Peyer's patch (tissue), 4 donors: ENCODE measurements at places on chromosomes 16 and 17.
A peak's percentile ranks its signal among the peaks of the same experiment; 100 is the strongest.

- H3K27me3 ChIP-seq, result no peaks in the 10 kb centered on the region
- H3K4me3 ChIP-seq, result no peak overlapping the region
- H3K27ac ChIP-seq, result no peak overlapping the region
- H3K4me1 ChIP-seq, result no peaks in the 10 kb centered on the region
- H3K36me3 ChIP-seq, result no peaks in the 10 kb centered on the region
Measured at GRCh38 chr17:35377068-35377467, 3.6 kb upstream of the SLFN11 start.

DNA sequence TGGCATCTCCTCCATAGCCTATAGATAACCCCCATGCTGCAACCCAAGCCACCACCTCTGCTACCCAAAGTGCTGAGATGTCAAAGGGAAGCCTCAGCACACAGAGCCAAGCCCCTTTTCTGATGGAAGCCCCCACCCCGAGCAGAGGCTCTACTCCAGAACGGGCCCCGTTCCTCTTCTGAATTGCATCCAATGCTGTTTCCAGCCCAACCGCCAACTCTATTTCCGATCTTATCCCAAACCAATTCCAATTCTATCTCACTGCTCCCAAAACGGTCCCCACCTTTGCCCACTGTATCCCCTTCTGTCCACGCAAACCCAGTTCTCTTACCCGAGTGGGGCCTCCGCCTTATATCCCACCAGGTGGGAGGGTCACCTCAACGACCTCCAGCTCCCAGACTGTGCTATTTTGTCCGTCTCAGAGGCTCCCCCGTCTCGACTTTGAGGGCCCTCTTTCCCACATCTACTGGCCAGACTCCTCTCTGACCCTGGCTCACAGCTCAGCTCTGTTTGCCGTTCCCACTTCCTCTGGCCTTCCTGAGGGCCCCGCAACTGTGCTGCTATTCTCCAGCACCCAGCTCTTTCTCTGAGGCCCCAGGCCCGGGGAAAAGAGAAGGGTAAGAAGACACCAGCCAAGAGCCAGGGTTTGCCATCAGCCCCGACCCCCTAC is 487 bp downstream of the SRL start:
- H3K27ac ChIP-seq, result no peak overlapping the region
- no peak overlapping the region for H3K4me3 ChIP-seq
- DNase-seq, result peak; percentile 34
- H3K4me1 ChIP-seq, result no peaks in the 10 kb centered on the region

GRCh38 chr16:77112746-77113145 is 78.2 kb upstream of the MON1B start:
- no peaks in the 10 kb centered on the region for H3K4me1 ChIP-seq
- DNase-seq, result no peak
- H3K4me3 ChIP-seq, result no peak overlapping the region
- no peak overlapping the region for H3K27ac ChIP-seq

GRCh38 chr16:87250431-87250960 is 66.7 kb downstream of the C16orf95 start:
- H3K36me3 ChIP-seq, result no peaks in the 10 kb centered on the region
- DNase-seq, result no peak
- H3K4me1 ChIP-seq, result no peaks in the 10 kb centered on the region
- H3K4me3 ChIP-seq, result no peak overlapping the region
- H3K27me3 ChIP-seq, result no peaks in the 10 kb centered on the region

- no peaks in the 10 kb centered on the region for H3K36me3 ChIP-seq
- no peak for DNase-seq
- H3K4me3 ChIP-seq, result no peak overlapping the region
- H3K4me1 ChIP-seq, result no peaks in the 10 kb centered on the region
- no peaks in the 10 kb centered on the region for H3K27me3 ChIP-seq
Measured at GRCh38 chr17:10499950-10500349, 18.4 kb downstream of the MYH1 start.

GRCh38 chr17:78785011-78785662 is 3.1 kb upstream of the CYTH1 start:
- DNase-seq, result no peak
- no peak overlapping the region for H3K27ac ChIP-seq
- H3K36me3 ChIP-seq, result no peaks in the 10 kb centered on the region
- no peaks in the 10 kb centered on the region for H3K27me3 ChIP-seq
- H3K4me3 ChIP-seq, result no peak overlapping the region

- no peaks in the 10 kb centered on the region for H3K4me1 ChIP-seq
- H3K27me3 ChIP-seq, result no peaks in the 10 kb centered on the region
Measured at GRCh38 chr17:60656499-60656898, 21.2 kb upstream of the BCAS3 start.

- H3K27me3 ChIP-seq, result no peaks in the 10 kb centered on the region
- no peaks in the 10 kb centered on the region for H3K36me3 ChIP-seq
- H3K4me3 ChIP-seq, result no peak overlapping the region
- no peak overlapping the region for H3K27ac ChIP-seq
- H3K4me1 ChIP-seq, result peaks cover 23% of the 10 kb centered on the region
Measured at GRCh38 chr16:3873482-3874173, 6.9 kb downstream of the CREBBP start.

DNA sequence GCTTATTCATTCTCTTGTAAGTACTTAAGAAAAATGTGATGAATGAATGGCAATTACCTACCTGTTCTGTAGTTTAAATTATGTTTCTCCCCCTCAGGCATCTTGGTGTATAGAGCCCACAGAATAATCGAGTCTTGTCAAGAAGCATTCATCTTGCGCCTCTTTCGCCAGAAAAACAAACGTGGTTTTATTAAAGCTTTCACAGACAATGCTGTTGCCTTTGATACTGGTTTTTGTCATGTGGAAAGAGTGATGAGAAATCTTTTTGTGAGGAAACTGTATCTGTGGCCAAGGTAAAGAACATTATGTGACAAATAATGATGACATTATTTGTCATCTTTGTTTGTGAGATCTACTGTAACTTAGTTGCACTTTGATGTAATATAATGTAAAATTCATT is 6.5 kb downstream of the ERCC4 start:
- H3K36me3 ChIP-seq, result no peaks in the 10 kb centered on the region
- H3K27me3 ChIP-seq, result no peaks in the 10 kb centered on the region
- no peak overlapping the region for H3K27ac ChIP-seq
- DNase-seq, result no peak
- H3K4me1 ChIP-seq, result no peaks in the 10 kb centered on the region
- H3K4me3 ChIP-seq, result no peak overlapping the region

DNA sequence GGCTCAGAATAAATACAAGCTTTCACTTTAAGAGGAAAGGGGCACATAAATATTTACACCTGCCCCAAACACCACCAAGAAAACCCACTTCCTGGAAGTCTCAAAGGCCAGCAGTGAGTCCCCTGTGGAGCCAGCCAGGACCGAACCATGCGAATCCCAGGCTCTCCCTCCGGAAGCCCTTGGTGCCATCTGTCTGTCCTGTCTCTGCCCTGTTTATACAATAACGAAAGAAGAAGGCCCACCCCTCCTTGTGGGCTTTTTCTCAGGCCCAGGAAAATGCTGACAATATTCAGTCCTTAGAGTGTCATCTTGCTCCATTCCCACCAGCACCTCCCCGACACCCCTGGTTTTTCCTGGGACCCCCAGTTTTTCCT is 3.6 kb upstream of the SLC6A4 start:
- no peaks in the 10 kb centered on the region for H3K27me3 ChIP-seq
- H3K4me3 ChIP-seq, result no peak overlapping the region
- no peak for DNase-seq

DNA sequence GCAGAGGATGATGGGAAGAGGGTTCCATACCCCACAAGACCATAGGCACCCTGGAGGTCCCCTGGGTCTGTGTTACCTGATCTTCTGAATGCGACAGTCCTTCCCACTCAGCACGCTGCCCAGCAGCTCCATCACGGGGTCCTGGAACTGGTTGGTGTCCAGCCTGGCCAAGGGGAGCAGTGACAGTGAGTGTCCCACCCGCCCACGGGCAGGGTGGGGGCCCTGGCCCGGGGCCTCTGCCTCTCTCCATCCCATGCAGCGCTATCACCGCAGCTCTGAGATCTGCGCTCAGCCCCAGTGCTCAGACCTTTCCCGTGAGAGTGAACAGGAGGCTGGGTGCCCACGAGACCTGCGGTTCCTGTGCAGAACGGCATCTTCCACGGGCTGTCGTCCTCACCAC is 15.6 kb downstream of the NLRC3 start:
- DNase-seq, result no peak
- no peaks in the 10 kb centered on the region for H3K27me3 ChIP-seq
- no peaks in the 10 kb centered on the region for H3K36me3 ChIP-seq
- no peaks in the 10 kb centered on the region for H3K4me1 ChIP-seq
- no peak overlapping the region for H3K27ac ChIP-seq

- peak overlapping the region; percentile 4 for H3K27ac ChIP-seq
- no peak for DNase-seq
- no peak overlapping the region for H3K4me3 ChIP-seq
- H3K4me1 ChIP-seq, result no peaks in the 10 kb centered on the region
- no peaks in the 10 kb centered on the region for H3K27me3 ChIP-seq
- H3K36me3 ChIP-seq, result no peaks in the 10 kb centered on the region
Measured at GRCh38 chr17:61325382-61326073, 74.1 kb upstream of the TBX2 start.

- H3K4me3 ChIP-seq, result no peak overlapping the region
- no peak for DNase-seq
Measured at GRCh38 chr17:4201226-4201625, 58.2 kb downstream of the CYB5D2 start.

- H3K4me3 ChIP-seq, result no peak overlapping the region
- H3K4me1 ChIP-seq, result peaks cover 12% of the 10 kb centered on the region
- no peaks in the 10 kb centered on the region for H3K36me3 ChIP-seq
- H3K27me3 ChIP-seq, result no peaks in the 10 kb centered on the region
Measured at GRCh38 chr17:3917391-3917931, 1.2 kb upstream of the P2RX1 start.

DNA sequence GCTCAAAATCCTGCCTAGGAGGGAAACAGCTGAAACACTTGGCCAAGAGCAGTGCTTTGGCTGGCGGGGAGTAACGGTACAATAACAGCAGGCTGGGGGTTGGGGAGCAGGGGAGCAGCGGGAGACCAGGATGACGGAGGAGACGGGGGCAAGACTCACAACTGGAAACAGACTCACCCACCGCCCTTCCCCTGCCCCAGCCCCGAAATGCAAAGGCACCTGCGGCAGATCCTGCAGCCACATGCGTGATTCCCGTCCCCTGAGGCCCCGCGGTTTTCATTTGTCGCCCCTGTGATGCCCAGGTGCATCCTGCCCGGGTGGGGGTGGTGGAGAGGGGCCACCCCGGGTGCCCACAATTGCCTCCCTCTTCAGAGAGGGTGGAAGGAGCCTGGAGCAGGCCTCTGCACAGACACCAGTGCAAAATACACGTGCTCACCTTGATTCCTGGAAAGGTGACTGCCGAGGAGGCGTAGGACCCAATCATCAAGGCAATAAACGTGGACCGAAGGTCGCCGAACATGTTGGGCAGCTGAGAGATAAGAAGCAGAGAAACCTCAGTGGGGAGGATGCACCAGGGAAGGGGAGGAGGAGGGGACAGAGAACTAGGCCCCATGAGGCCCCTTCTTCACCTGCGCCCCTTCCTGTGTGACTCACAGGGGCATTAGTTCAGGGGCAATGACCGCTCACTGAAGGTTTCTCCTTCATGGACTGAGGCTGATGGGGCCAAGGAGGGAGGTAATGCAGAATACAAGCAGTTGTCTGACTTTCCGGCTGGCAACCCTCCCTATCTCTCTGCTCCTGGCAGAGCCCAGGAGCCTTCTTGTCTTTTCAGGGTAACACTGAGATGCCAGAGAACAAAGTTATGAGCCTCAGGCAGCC is 30.4 kb upstream of the PITPNA start:
- peaks cover 38% of the 10 kb centered on the region for H3K4me1 ChIP-seq
- no peaks in the 10 kb centered on the region for H3K36me3 ChIP-seq
- no peaks in the 10 kb centered on the region for H3K27me3 ChIP-seq
- peak overlapping the region; percentile 64 for H3K27ac ChIP-seq
- DNase-seq, result peak; percentile 88

DNA sequence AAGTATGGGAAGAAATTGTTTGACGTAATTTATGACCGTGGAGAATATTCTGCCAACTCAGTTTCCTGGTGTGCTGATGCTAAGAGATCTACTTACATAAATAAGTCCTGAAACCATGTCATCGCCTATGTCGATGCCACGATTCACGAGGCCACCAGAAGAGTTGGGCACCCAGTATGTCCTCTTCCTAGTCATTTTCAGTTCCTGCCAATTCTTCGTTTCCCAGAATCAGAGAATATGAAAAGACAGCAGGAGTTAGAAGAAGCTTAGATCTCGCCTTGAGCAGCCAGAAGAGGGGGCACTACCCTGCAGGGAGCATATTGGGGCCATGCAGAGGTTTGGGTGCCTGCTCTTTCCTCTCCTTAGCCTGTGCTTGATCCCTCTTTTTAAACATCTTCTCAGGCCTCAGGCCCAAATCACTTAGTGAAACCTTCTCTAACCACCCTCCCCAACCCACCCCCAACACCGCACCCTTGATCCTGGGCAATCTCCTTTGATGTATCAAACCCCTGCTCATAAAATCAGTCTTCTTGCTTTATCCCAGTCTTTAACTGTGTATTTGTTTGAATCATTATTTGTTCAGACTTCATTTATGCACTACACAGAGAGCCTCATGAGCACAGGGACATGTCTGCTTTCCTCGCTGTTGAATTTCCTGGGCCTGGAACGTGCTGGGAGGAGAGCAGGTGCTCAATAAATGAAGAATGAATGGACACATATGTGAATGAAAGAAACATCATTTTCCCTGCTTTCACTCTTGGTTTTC is 12.2 kb upstream of the LONP2 start:
- H3K4me1 ChIP-seq, result no peaks in the 10 kb centered on the region
- peak; percentile 55 for DNase-seq
- H3K4me3 ChIP-seq, result no peak overlapping the region
- no peaks in the 10 kb centered on the region for H3K27me3 ChIP-seq
- H3K27ac ChIP-seq, result no peak overlapping the region
- H3K36me3 ChIP-seq, result no peaks in the 10 kb centered on the region
